GM12891 (cell line): ENCODE measurements at places on chromosomes 16 and 17.

DNA sequence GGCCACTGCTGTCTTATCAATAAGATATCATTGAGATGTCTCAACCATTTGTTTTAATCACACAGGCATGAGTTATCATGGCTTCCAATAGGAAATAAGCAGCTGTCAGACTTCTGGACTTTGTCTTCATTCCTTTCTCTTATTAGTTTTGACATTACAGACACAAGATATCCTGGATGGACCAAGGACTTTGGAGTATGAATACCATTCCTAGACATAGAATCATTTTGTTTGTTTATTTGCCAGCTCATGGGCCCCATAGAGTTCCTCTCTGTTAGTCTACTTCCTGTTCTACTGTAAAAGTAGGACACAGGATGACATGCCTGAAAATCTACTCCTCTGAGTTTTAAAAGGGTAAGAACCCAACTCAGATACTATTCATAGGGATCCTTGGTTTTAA, 77.7 kb upstream of the KCNJ16 start:
- no peak for DNase-seq

GRCh38 chr16:86906623-86907022, 328.3 kb downstream of the FOXL1 start:
- no peak for DNase-seq

DNA sequence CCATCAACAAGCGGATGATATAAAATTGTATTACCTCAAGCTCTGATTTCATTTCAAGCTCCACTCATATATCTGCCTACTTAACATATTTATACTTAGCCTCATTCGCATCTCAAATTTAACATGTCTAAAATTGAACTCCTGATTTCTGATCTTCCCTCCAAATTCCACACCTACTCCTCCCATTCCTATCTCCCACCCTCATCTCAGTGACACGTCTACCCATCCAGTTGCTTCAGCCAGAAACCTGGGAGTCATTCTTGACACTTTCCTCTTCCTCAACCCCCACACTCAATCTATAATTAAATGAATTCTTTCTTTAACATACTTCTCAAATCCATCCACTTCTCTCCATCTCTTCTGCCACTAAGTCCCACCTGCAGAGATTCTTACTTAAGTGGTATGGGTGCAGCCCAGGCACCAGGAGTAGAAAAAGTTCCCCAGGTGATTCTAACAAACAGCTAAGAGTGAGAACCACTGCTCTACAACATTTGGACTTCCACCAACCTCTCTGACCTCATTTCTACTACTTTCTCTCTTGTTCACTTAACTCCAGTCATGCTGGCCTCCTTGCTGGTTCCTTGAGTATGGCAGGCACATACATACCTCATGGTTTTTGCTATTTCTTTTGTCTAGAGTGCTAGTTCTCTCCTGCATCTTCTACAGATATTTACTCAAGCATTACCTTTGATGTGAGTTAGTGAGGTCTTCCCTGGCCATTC, 18.1 kb downstream of the SPOP start:
- DNase-seq: no peak

- no peak for DNase-seq
Observed at GRCh38 chr16:54174201-54174600, 112.4 kb downstream of the IRX3 start.

DNA sequence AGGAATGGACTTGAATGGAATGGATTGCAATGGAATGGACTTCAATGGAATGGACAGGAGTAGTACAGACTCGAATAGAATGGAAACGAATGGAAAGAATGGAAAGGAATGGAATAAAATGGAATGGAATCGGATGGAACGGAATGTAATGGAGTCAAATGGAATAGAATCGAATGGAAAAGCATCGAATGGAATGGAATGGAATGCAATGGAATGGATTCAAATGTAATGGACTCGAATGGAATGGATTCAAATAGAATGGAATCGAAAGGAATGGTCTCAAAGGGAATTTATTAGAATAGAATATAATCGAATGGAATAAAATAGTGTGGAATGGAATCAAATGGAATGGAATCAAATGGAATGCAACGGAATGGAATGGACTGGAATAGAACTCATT, 484.9 kb upstream of the WSB1 start:
- no peak for DNase-seq

GRCh38 chr16:85625053-85625452, 11.9 kb downstream of the GSE1 start:
- no peak for DNase-seq

DNA sequence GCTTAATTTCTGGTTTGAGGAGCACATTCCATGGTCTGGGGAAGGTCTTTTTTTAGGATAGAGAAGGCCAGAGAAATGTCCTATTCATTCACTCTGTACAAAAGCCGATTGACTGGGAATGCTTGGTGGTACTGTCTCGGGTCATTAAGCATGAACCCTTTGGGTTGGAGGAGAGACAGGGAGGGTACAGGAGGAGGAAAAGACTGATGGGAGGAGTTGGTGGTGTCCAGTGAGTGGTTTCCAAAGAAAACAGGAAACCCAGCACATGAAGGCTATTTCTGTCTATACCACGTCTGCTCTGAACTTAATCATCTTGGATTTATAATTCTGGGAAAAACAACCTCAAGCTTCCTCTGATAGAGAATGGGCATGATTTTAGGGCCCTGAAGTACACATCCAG, 111.9 kb downstream of the XYLT1 start:
- DNase-seq: no peak
